ENCODE measurements at places on chromosomes 11 and 22.

- no peak for DNase-seq
These were observed 38.4 kb upstream of the EMID1 start for GRCh38 chr22:29167032-29167911.

- no peak for DNase-seq
These were observed 357.2 kb downstream of the TMEM135 start for GRCh38 chr11:87394924-87395323.

DNA sequence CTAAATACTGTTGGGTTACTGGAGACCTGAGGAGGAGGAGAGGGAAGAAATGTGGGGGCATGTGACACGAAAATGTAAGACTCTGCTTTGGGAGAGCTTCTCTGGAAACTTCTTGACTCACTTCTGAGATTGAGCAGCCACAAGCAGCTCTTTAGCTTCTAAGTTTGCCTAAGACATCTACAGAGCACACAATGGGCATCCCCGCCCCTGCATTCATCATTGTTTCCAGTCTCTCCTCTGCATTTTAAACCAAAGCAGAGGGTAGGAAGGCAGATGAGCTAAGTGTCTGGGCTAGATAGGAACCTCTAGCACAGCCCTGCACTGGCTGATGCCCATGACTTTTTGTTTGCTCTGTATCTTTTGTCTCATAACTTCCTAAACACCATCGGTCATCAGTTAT is 2.1 kb upstream of the OR52D1 start:
- DNase-seq = no peak

- no peak for DNase-seq
These were observed 11.8 kb downstream of the SAMM50 start for GRCh38 chr22:43967069-43967468.

GRCh38 chr11:33263549-33263948 is 6.4 kb downstream of the HIPK3 start:
- DNase-seq = no peak

GRCh38 chr11:69698362-69698761 is 5.5 kb downstream of the FGF19 start:
- no peak for DNase-seq

Data from renal pelvis (tissue), 12 donors.